NCI-H1694 treated with DMSO at 0.1 percent for 48 hours (cell line): ENCODE measurements at places on chromosomes 4 and X.

GRCh38 chr4:170990989-170991589 is 822.1 kb upstream of the GALNTL6 start:
- DNase-seq: peak; percentile 25

- no peak for DNase-seq
Observed at GRCh38 chrX:85980286-85980685, 67.1 kb downstream of the CHM start.

GRCh38 chr4:145956288-145956890 is 17.8 kb upstream of the ZNF827 start:
- DNase-seq: peak; percentile 23

DNA sequence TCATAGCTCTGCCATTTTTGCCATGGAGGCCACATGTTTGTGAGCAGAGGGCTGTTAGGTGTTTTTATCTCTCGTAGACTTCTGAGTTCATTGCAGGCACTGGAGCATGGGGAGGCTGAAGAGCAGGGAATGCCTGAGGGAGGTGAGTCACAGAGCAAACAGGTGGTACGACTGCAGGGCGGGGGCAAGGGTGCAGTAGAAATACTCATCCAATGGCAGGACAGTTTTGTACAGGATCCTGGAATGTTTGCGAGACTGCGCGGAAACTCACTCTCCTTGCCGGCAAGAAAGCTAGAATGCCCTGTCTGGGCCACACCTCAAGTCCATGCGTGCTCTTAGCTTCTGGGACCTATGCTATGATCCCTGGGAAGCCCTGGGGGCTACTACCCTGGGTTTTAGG is 20.0 kb upstream of the VCX2 start:
- no peak for DNase-seq

DNA sequence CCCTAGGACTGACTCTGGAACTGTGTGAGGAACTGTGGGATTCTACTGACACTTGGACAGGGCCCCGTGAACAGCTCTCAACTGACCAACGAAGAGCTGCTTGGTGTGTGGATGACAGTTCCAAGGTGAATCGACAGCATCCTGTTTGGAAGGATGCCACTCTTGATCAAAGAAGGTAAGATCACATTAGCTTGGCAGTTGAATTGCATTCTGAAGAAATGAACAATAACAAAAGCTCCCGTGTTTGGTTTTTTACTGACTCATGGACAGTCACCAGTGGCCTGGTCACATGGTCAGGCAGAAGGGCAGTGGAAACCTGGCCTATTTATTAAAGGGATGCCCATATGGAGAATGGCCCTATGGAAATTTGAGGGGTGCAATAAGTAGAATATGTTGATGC is 33.1 kb upstream of the GPR34 start:
- no peak for DNase-seq

- DNase-seq: peak; percentile 47
Observed at GRCh38 chrX:40531056-40531826, 49.5 kb upstream of the ATP6AP2 start.

GRCh38 chrX:94204524-94204923 is 530.5 kb downstream of the FAM133A start:
- DNase-seq: no peak

DNA sequence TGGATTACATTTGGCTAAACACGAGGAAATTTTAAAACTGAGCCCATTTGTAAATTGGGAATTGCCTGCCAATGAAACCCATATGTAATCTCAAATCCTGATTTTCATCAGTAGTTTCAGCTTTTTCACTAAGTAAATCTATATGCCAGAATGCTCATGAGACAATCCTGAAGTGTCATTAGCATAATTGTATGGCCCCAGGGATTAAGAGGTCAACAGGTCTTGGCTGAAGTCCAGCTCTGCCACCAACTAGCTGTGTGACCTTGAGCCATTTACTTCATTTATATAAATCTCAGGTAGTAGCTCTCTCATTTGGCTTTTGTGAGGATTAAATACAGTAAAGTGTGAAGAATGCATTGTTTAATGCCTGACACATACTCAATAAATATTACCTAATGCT is 320.5 kb upstream of the EMCN start:
- no peak for DNase-seq

DNA sequence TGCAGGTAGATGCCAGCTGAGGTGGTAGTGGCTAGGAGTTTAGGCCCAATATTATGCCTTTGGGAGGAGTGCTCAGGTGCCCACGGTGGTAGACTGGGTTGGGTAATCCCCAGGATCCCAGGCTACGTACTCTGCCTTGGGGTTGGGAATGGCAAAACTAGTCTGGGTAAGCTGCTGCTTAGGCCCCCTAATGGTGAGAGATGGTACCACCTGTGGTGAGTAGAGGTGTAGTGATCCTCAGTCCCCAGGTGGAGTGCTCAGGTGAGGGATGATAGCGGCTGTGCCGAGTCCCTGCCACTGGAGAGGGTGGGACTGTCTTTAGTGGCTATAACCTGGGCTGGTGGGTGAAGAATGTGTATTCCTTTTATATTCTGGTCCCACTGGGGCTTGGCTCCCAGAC is 75.2 kb downstream of the IL1RAPL2 start:
- no peak for DNase-seq

GRCh38 chr4:22625311-22625710 is 67.4 kb upstream of the GBA3 start:
- DNase-seq: no peak

DNA sequence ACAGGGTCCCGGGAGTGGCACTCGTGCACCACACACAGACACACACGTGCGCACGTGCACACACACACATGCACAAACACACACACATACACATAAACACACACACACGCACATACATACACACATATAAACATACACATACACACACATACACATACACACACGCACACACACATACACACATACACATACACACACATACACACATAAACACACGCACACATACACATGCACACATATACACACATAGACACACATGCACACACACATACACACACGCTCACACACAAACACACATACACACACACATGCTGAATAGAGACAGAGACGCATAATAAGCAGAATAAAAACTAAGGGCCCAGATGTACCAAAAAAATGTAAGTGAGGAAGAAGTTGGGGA is 332.2 kb upstream of the CXorf51B start:
- no peak for DNase-seq

DNA sequence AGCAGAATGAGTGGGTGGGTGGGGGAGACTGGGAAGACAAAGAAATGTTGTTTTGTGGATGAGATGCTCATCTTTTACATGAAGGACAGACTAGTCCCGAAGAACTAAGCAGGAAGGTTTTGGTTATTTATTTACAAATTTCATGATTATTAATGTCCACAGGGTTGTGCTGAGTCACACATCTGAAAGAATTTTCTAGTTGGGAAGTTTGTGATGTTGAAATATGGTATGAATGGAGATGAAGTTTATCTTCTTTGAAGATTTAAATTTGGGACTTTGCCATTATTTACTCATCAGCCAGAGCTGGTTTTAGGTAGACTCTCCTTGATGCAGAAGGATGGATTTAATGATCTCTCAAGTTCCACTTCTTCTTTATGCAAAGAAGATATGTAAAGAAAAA is 75.5 kb downstream of the MOSPD2 start:
- no peak for DNase-seq

GRCh38 chr4:108611365-108611764 is 9.0 kb upstream of the RPL34 start:
- DNase-seq: no peak

DNA sequence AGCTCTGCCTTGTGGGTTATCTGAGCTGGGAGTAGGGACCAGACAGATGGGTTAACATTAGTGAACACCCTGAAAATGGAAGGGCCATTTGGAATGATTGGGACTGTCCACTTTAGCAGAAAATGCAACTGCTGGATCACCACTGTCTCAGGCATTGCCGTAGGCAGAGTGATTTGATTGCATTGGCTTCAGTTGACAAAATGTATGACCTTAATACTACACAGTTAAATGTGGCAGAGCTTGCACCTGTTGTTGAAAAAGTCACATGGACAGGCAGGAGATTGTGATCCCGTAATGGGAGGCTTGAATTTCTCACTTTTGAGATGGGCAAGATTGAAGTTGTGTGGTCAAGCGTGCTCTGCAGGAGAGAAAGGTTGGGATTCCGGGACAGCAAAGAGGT is 166.5 kb upstream of the PUDP start:
- no peak for DNase-seq

DNA sequence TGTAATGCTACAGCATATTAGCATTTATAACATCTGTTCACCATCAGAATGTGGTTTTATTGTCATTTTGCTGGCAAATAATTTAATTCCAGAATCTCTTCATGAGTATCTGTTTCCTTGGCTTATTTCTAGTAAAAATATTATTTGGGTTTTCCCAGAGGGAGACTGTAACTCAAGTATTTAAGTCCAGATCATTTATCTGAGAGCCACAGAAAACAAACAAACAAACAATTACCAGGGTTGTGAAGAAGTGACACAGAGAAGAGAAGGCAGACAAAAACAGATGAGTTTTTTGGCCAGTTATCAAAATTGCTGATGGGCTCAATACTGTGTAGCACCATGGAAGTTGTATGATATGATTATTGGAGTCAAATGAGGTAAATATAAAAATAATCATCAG is 515.1 kb downstream of the TECRL start:
- no peak for DNase-seq

GRCh38 chr4:151921811-151922210 is 161.0 kb upstream of the GATB start:
- DNase-seq: no peak

DNA sequence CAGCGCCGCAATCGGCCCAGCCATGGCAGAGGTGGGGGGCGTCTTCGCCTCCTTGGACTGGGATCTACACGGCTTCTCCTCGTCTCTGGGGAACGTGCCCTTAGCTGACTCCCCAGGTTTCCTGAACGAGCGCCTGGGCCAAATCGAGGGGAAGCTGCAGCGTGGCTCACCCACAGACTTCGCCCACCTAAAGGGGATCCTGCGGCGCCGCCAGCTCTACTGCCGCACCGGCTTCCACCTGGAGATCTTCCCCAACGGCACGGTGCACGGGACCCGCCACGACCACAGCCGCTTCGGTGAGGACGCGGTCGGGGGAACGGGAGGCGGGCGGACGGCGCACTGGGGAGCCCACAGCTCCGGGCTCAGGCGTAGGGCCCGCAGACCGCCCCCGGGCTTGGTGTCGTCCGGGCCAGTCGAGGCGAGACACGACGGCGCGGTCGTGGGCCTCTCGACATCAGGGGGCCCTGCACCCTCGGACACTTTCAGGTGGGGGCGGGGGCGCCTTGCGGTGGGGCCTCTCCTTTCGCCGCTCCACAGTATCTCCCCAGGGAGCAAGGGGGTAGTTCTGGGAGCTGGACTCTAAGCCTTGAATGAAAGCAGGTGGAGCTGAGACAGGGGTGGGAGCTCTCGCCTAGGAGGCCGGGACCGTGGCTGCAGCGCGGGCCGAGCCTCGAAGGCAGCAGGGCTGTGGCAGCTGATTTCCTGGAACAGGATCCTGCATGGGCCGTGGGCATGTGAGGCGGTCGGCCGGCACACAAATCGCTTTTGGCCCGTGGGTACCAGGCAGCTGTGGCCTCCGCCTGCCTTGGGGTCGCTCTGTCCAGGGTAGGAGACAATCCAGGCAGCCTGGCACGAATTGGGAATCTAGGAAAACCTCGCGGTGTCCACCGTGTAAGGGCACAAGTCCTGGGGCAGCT is 722 bp downstream of the FGF16 start:
- no peak for DNase-seq

- no peak for DNase-seq
Observed at GRCh38 chr4:40299811-40300292, 35.3 kb upstream of the CHRNA9 start.

GRCh38 chr4:156976147-156976546 is 4.5 kb upstream of the PDGFC start:
- DNase-seq: no peak

GRCh38 chrX:20225488-20225833 is 41.2 kb downstream of the RPS6KA3 start:
- no peak for DNase-seq

GRCh38 chr4:27861381-27861787 is 1000.7 kb downstream of the STIM2 start:
- DNase-seq: no peak

GRCh38 chr4:155445306-155445705 is 68.5 kb upstream of the MAP9 start:
- DNase-seq: no peak

DNA sequence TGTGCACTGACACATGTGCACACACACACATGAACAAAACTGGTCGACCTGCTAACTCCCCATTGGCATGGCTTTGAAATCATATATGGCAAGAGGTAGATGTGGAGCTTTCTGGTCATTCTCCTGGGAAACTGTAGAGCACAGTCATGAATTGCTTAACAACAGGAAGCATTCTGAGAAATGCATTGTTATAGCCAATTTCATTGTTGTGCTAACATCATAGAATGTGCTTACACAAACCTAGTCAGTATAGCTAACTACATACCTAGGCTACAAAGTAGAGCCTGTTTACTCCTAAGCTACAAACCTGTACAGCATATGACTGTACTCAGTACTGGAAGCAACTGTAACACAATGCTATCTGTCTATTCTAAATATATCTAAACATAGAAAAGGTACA is 134.2 kb upstream of the SH3RF1 start:
- no peak for DNase-seq

- no peak for DNase-seq
Observed at GRCh38 chr4:186172546-186172945, 18.8 kb upstream of the CYP4V2 start.

DNA sequence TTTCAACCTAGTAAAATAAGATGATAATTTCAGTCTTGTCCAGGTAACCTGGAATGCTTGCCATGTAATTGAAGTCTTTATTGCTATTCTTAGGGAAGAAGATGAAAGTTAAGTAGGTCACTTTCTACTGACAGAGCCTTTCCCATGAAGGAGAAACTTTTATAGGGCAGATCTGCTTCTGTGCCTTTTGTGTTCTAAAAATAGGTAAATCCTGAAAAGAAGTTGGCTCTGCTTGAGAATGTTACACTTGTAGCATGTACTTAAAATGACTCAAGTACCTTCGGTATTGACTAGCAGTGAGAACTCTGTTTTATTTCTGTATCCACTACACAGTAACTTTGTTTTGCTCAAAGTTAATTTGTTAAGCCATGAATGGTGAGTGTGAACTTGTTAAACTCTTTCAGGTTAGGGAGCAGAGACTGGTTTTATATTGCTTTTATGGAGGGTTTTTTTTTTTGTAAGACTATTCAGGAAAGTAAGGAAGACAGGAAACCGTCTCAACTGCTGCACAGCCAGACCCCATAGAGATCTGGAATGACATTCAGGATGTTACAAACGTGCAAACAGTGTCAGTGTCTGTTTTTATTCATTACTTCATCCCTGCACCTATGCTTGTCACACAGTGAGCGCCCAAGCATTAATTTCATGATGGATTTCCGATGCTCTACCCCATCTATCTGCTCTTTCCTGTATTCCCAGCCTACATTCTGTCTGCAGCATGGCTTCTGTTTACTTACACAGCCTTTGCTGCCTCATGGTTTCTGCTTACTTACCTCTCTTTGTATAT is 53.0 kb downstream of the SEPTIN11 start:
- DNase-seq: no peak

- no peak for DNase-seq
Observed at GRCh38 chr4:123545667-123546572, 149.3 kb downstream of the SPRY1 start.

DNA sequence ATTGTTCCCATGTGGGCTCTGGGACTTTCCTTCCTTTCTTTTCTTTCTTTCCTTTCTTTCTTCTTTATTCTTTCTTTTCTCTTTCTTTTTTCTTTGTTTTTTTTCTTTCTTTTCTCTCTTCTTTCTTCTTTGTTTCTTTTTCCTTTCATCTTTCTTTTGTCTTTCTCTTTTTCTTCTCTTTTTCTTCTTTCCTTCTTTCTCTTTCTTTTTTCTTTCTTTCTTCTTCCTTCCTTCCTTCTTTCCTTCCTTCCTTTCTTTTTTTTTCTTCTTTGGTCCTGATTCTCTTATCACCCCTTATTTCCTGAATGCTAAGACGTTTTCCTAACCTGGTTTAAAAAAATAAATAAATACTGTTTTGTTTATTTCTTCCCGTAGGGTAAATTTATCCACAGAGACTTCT is 93.2 kb downstream of the CRLF2 start:
- DNase-seq: no peak
